ENCODE measurements at places on chromosomes 2 and 18.
A peak's percentile ranks its signal among the peaks of the same experiment; 100 is the strongest.

DNA sequence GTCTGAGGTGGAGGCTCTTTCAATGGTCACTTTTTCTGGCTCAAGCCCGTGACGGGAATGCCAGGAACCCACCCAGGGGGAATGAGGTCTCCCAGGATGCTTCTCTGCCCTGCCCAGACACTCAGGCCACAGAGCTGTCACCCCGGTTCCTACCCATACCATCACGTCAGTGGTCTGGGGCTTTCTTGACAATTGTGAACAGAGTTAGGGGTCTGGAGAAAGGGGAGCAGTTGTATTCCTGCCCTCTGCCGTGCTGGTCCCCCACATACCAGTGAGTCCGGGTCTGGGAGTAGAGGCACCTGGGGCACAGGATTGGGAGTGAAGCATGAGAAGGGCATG, 97.2 kb downstream of the B3GNT2 start:
- no peak for DNase-seq

DNA sequence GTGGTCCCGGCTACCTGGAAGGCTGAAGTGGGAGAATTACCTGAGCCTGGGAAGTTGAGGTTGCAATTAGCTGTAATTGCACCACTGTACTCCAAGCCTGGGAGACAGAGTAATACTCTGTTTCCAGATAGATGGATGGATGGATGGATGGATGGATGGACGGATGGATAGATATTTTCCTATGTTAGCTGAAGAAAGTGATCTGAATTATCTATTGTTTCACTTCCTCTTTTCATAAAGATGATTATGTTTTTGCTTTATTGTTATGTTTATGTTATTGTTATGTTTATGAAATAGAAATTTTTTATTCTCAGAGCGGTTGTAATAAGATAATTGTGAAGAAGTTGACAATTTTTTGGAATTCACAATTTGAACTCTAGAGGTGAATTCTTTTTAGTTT, 33.3 kb upstream of the TTC27 start:
- no peak for DNase-seq

DNA sequence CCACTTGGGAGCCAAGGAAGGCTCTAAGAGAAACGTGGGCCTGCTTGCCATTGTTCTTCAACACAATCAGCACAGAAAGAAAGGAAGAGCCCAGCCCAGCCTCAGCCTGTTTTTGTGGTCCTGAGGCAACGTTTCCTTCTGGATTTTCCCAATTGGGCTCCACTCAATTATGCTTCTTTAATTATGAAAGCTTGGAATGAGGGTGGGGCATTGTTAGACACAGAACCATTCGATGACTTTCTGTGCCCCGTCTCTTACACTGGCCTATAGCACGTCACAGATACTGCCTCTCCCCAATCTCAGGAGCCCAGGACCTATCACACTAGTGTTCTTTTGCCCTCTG, 207.4 kb downstream of the ZFP36L2 start:
- no peak for DNase-seq

DNA sequence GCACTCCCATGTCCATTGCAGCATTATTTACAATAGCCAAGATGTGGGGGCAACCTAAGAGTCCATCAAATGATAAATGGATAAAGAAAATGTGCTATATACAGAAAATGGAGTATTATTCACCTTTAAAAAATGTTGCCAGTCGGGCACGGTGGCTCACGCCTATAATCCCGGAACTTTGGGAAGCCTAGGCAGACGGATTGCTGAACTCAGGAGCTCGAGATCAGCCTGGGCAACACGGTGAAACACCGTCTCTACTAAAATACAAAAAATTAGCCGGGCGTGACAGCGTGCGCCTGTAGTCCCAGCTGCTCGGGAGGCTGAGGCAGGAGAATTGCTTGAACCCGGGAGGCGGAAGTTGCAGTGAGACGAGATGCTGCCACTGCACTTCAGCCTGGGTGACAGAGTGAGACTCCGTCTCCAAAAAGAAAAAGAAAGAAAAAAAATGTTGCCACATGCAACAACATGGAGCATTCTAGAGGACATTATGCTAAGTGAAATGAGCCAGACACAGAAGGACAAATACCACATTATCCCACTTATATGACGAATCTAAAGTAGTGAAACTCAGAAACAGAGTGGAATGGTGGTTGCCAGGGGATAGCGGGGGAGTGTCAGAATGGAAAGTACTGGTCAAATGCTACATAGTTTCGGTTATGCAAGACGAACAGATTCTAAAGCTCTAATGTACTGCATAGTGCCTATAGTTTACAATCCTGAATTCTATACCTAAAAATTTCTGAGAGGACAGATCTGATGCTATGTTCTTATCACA, 1385.6 kb upstream of the TMEFF2 start:
- no peak for DNase-seq

DNA sequence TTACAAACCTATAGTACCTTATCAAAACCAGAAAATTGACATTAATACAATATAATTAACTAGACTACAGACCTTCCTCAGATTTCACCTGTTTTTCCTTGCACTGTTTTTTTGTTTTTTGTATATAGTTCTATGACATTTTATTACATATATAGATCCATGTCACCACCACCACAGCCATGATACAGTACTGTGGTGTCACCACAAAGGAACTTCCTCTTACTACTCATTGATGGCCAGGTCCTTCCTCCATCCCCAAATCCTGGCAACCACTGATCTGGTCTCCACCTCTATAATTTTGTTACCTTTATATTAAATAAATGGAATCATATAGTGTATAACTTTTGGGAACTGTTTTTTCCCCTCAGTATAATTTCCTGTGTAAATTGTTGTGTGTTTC, 19.4 kb upstream of the ATP6V1B1 start:
- DNase-seq: no peak

- DNase-seq: no peak
These were observed 23.9 kb downstream of the ANTXR1 start for GRCh38 chr2:69036926-69037325.

GRCh38 chr18:32583431-32583830, 112.7 kb upstream of the GAREM1 start:
- no peak for DNase-seq

DNA sequence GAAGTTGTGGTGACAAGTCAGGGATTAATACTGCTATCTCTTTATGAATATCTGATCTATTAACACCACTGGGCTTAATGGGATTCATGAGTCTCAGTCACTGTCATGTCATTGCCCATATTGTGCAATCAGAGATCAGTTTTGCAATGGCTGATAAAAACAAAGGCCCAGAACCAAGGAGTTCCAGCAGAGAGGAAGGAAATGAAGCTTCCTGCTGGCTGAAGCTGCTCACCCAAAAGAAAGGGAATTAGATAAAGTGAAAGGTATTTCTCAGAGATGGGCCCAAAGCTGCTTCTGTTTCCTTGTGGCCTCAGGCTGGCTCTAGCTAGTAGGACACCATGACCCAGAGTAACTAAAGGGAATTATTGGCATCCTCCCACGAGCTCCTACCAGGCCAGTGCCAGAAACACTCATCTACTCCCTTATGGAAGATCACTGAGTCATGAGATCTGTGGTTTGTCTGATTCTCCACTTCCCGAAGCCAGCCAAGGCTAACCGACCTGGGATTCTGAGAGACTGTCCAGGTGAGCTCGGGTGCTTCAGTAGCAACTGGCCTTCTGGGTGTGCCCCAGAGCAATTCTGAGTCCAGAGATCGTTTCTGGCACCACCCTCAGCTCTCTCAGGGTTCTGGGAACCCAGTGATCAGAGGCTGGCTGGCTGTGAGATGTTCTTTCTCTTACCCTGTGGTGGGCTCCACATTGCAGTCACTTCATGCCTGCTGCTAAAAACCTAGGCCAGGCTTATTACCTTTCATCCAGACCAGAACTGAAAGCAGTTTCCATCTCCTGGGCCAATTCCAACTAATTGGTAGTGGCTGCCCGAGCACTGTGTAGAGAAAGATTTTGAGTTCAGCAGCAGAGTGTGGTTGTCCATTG, 129.5 kb upstream of the PELI1 start:
- no peak for DNase-seq

DNA sequence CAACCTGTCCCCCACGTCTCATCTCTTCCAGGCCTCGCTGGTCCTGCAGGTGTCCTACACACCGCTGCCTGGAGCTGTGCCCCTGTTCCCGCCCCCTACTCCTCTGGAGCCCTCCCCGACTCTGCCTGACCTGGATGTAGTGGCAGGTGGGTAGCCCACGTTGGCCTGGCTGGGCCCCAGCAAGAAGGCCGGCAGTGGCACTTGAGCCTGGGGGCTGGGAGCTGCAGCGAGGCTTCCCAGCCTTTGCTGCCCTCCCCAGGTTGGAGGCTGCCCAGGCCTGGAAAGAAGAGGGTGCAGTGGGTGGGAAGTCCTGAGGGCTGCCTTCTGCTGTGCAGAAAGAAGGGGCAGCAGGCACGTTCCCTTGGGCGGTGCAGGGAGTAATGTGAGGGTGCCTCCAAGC, 58.4 kb downstream of the DYSF start:
- no peak for DNase-seq

DNA sequence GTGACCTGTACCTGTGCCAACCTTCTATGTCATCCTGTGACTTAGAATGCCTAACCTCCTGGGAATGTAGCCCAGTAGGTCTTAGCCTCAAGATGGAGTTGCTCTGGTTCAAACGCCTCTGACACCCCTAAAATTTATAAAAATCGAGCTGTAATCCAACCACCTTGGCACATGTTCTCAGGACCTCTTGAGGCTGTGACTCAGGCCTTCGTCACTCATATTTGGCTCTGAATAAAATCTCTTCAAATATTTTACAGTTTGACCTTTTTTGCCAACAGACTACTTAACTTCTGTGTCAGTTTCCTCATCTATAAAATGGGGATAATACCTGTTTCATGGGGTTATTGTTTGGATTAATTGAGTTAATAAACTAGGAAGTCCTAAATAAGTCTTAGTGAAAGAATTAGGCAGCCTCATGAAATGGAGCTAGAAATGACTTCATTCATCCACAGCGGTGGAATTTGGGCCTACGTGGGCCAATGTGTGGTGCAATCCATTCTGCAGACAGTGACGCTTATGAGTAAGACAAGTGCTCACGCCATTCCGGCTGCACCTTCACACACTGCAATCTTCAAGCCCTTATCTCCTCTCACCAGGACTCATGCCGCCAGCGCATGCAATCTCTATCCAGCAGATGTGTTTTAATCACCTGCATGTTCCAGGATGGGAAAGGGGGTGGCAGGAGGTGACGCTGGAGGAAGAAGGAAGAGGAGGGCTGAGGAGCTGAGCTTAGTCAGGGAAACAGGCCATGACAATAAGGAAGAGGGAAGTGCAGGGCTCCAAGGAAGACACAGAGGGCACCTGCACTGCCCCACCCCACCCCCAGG, 2.0 kb upstream of the UBE2F start:
- DNase-seq: no peak

- DNase-seq: no peak
These were observed 33.8 kb downstream of the HS6ST1 start for GRCh38 chr2:128284841-128285240.

DNA sequence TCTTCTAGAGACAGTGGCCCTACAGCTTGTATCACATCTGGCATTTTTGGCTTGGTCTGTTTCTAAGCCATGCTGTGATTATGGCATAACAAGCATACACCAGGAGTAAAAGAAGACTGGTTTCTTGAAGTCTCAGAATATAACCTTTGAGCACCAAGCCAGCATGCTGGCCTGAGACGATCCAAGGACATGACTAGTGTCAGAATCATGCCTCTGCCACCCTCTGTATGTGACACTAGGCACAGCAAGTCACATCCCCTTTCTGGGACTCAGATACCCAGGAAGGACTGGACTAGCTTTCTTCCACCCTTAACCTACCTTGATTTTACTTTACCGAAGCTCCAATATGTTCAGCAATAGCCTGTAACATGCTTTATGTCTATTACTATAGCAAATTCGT, 345.5 kb downstream of the SETBP1 start:
- no peak for DNase-seq

DNA sequence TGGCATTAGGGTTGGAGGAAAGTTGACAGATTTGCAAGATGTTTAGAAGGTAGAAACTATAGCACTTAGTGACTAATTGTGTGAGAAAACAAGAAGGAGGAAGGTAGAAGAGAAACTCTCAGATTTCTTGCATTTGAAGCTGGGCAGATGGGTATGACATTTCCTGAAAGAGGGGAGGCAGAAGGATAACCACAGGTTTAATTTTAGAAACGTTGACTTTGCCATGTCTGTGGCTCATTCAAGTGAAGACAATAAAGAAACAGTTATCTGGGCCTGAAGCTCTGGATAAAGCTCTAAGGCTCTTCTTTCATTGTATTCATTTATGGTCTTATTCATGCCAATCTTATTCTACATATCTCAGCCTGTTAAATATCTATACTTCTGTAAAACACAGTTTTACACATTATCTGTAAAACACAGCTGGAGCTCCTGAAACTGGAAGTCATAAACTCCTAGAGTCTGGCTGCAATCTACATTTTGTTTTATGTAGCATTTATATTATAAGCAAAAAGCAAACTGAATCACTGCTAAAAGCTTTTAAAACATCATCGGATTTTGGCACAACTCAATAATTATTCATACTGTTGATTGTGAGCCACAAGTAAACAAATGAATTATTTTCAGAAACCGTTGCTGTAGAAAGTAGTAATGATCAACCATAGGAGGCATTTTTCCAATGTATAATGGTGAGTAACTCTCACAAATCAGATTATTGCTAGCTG, 138.5 kb downstream of the RIT2 start:
- DNase-seq: no peak

DNA sequence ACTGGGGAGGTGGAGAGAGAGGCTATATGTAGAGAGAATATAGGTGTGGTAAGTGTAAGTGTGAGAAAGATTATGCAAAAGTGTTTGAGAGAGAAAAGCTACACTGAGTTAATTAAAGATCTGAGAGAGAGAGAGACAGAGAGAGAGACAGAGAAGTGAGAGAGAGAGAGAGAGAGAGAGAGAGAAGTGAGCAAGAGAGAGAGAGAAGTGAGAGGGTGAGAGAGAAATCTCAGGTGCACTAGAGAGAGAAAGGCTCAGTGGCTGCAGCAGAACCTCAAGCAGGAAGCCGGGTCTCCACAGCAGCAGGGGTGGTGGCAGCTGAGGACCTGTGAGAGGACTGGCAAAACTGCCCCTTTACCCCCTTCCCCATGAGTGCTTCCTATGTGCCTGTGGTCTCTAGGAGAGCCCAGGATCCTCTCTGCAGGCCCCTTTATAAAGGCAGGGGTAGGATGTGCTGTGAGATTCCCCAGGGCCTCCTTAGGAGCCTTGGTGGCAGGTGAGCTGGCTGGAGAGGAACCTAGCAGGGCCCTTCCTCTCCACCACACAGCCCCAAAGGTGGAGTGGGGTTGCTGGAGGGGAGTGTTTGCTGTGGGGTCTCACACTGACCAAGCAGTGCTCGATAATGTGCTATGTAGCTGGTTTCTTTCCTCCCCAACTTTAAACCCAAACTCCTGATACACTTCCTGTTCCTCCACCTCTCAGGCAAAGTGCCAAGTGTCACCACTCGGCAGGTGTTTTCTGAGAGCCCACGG, 52.6 kb downstream of the SLC4A5 start:
- peak; percentile 7 for DNase-seq

DNA sequence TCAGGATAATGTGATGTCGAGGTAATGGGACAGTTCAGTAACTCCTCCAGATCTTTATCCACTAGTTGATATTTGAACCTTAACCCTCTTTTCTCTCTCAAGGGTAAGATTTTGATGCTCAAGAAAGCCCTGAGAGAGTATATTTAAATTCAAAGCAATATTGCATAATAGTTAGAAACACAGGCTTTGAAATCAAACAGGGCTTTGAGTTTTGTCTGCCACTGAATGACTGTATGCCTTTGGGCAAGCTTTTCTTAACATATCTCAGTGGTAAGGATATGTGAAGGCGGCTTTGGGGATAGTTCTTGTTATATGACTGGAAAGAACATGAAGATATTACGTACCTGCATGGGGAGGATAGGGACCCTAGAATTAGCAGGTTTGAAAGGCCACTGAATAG, 11.1 kb downstream of the ITPRID2 start:
- no peak for DNase-seq
